ENCODE measurements at places on chromosomes 3 and 15.

- no peak for ATAC-seq
Measured at GRCh38 chr15:38042707-38043445, 108.4 kb downstream of the TMCO5A start.

DNA sequence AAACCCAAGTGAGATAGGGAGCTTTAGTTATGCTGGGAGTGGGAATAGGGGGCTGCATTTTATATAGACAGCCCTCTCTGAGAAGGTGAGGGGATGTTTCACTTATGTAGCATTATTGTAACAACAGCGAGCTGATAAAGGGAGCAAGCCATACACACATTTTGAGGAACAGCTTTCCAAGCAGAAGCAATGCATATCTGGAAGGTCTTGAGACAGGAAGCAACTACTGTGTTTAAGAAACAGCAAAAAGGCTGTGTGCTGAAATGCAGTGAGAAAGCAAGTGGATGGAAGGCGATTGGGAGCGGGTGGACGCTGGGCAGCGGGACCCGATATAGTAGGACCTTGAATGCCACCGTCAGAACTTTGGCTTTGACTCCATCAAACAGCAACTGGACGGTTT lies 155.9 kb upstream of the TBL1XR1 start:
- no peak for ATAC-seq

- peak; percentile 92 for ATAC-seq
Measured at GRCh38 chr3:172680684-172681083, 30.2 kb downstream of the NCEH1 start.

- ATAC-seq, result no peak
Measured at GRCh38 chr3:62446337-62446940, 73.1 kb upstream of the FEZF2 start.

DNA sequence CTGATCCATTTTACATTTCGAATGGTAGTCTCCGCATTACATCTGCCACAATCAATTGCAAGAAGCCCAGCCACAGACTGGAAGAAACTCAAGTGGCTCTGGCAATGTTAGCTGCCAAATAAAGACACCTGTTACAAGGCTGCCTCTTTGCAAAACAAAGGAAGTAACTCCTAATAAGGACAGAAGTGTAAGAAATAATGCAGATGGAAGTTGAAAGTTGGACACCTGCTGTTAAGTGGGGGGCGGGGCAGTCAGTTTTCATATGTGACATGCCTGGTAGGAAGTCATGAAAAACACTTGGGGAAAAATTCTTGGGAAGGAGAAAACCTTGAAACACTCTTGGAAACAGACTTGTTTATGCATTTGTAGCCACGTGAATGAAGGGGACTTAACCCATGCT lies 54.1 kb upstream of the ATP2C1 start:
- no peak for ATAC-seq

GRCh38 chr3:19070325-19070724 lies 78.0 kb upstream of the KCNH8 start:
- no peak for ATAC-seq

DNA sequence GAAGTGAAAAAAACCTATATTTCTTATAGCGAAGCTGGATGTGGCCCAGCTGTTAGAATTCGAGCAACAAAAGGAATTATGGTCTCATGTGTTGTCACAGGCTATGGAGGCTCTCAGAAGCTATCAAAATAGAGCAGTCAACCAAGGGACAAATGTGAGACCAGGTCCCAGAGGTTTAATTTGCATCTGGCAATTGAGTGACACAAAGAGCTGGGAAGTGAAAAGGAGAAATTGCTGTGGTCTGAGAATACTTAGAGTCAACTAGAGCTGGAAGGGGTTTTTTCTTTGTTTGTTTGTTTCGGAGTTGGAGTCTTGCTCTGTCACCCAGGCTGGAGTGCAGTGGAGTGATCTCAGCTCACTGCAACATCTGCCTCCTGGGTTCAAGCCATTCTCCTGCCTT lies 61.3 kb upstream of the SMAD3 start:
- ATAC-seq, result no peak

DNA sequence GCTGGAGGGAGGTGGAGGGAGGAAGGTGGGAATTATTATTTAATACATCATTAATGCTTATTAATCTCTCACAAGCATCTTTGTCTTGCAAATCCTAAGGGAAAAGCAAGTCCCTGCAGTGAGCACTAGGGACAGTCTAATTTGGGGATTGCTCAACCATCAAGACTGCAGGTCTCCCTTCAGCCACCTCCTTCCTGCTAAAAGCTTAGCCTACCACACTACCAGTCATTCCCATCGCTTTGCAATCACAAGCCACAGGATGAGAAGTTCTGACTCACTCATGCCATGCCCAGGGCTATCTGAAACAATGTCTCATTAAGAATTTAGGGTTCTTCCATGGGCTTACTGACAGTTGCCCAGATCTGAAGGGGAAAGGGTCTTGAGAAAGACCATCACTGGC lies 51.0 kb upstream of the EIF1B start:
- peak; percentile 77 for ATAC-seq

DNA sequence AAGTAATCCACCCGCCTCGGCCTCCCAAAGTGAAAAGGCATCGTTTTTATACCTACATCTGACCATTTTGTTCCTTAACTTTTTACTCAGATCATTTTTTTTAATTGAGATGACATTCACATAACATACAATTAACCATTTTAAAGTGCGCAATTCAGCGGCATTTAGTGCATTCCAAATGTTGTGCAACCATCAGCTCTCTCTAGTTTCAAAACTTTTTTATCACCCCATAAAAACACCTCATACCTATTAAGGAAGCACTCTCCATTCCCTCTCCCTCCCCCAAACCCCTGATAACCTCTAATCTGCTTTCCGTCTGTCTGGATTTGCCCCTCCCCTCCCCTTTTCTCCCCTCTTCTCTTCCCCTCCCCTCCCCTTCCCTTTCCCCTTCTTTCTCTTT lies 310.1 kb downstream of the UACA start:
- no peak for ATAC-seq

- ATAC-seq, result peak; percentile 18
Measured at GRCh38 chr3:43390255-43390588, 103.9 kb downstream of the SNRK start.

DNA sequence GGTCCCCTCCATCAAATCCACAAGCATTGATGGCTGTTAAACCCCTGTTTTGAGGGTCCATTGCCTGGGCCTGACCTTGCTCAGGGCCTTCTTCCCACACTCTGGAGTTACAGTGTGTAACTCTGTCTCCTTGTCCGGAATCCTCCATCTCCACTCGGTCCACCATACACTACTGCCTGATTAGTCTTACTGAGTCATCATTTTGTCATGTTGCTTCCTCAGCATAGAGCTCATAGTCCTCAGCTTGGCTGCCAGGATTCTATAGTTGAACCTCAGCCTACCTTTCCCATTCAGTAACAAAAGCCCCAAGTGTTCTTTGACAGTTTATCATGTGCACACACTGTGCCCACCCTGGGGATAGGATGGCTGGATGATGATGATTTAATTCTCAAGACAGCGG lies 113.0 kb downstream of the PDE8A start:
- ATAC-seq, result no peak

- no peak for ATAC-seq
Measured at GRCh38 chr15:38904298-38904697, 339.7 kb upstream of the RASGRP1 start.

DNA sequence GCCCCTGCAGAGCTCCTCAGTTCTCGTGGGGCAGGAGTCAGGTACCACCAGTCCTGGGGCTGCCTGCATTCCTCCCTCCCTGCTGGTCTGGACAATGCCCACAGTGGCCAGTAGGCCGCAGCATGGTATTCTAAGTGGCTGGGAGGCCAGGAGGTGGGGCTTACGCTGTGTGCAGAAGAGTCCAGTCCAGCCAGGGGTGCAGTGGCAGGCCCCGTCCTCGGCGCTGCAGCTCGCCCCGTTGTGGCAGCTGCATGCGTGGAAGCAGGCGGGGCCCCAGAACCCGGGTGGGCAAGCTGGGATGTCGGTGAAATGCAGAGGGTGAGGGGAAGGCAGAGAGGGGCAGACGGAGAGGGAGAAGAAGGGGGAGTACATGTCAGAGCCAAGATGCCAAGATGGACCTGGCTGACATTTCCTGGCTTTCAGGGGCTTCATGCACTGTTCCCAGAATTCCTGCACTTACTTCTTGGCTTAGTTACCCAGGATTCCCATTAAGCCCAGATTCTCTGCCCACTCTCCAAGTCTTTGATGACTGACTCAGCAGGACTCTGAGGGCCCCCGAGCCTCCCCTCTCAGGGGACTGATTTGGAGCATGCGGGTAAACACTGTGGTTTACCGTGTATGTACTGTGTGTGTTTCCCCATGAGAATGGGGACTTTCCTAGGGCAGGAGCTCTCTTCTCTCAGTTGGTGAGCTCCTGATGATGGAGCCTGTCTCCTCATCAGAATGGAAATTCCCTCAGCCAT lies 47.5 kb downstream of the RAB11A start:
- peak; percentile 40 for ATAC-seq

- peak; percentile 61 for ATAC-seq
Measured at GRCh38 chr3:58000306-58001085, 7.7 kb upstream of the FLNB start.

DNA sequence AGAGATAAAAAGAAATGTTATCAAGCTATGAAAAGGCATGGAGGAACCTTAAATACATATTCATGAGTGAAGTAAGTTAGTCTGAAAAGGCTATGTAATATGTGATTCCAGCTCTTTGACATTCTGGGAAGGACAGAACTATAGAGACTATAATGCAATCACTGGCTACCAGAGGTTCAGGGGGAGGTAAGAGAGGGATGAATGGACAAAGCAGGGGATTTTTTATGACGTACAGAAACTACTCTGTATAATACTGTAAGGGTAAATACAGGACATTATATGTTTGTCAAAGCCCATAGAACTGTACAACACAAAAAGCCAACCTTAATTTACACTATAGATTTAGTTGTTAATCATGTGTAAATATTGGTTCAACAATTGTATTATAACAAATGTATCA lies 46.1 kb downstream of the MCTP2 start:
- no peak for ATAC-seq

GRCh38 chr15:49094923-49095322 lies 48.7 kb upstream of the SECISBP2L start:
- no peak for ATAC-seq

- ATAC-seq, result no peak
Measured at GRCh38 chr3:103991-104390, 92.6 kb upstream of the CHL1 start.
